ENCODE measurements at places on chromosomes 4 and X. TPM values are rescaled to one million over a fixed set of nuclear protein-coding genes. Genes with fewer than 3 reads are reported as not detected.

The GABRA4 gene
- total RNA-seq = 0.05 TPM

The MTCP1 gene
- total RNA-seq = 21.7 TPM

The FDCSP gene
- total RNA-seq = not detected

The EOLA2 gene
- 28.0 TPM for total RNA-seq

The GYPB gene
- not detected for total RNA-seq

The HMGN5 gene
- 1.5 TPM for total RNA-seq

The CTAG1A gene
- total RNA-seq = not detected

The ARHGAP36 gene
- 0.78 TPM for total RNA-seq

The SAT1 gene
- total RNA-seq = 13.3 TPM

The MAGEA8 gene
- 0.24 TPM for total RNA-seq

The PPEF2 gene
- 0.43 TPM for total RNA-seq

The TLR10 gene
- total RNA-seq = not detected

The AKAP14 gene
- not detected for total RNA-seq

The TMPRSS11F gene
- 0.09 TPM for total RNA-seq

The ZAR1 gene
- total RNA-seq = 2.4 TPM

The PAGE4 gene
- total RNA-seq = not detected

The SH2D1A gene
- total RNA-seq = 1.8 TPM

The P2RY8 gene
- 0.97 TPM for total RNA-seq

The FGF5 gene
- 0.16 TPM for total RNA-seq

The SPANXD gene
- not detected for total RNA-seq

The ANOS1 gene
- 3.1 TPM for total RNA-seq

The FRAS1 gene
- total RNA-seq = 8.3 TPM

The AMOT gene
- total RNA-seq = 38.2 TPM

The MAGEC2 gene
- not detected for total RNA-seq

Data from motor neuron (in vitro differentiated cells).